Lung (tissue), 17 donors: ENCODE measurements at places on chromosomes 16 and 17. TPM values are rescaled to one million over a fixed set of nuclear protein-coding genes. Genes with fewer than 3 reads are reported as not detected.

The TBC1D28 gene
- not detected for total RNA-seq

DNA sequence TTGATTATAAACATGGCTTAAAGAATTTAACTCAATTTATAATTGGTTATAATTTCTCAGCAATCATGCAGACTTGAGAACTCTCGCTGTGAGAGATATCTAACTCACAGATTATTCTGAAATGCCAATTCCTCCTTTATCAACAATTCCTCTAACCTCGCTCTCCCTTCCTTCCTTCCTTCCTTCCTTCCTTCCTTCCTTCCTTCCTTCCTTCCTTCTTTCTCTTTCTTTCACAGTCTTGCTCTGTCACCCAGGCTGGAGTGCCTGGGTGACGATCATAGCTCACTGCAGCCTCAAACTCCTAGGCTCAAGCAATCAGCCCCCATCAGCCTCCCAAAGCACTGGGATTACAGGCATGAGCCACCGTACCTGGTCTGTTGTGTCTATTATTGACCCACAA, 42.4 kb downstream of the CHD9 start:
- H3K4me1 ChIP-seq, result peaks cover 30% of the 10 kb centered on the region
- H3K4me3 ChIP-seq, result no peak overlapping the region
- no peaks in the 10 kb centered on the region for H3K36me3 ChIP-seq
- no peak for DNase-seq
- H3K27me3 ChIP-seq, result no peaks in the 10 kb centered on the region
- no peak overlapping the region for H3K27ac ChIP-seq

The HOXB4 gene
- total RNA-seq, result 6.7 TPM

- H3K27ac ChIP-seq, result no peak overlapping the region
- DNase-seq, result peak; percentile 47
- H3K4me1 ChIP-seq, result no peaks in the 10 kb centered on the region
These were observed 175.3 kb downstream of the UTP18 start for GRCh38 chr17:51435641-51436091.

DNA sequence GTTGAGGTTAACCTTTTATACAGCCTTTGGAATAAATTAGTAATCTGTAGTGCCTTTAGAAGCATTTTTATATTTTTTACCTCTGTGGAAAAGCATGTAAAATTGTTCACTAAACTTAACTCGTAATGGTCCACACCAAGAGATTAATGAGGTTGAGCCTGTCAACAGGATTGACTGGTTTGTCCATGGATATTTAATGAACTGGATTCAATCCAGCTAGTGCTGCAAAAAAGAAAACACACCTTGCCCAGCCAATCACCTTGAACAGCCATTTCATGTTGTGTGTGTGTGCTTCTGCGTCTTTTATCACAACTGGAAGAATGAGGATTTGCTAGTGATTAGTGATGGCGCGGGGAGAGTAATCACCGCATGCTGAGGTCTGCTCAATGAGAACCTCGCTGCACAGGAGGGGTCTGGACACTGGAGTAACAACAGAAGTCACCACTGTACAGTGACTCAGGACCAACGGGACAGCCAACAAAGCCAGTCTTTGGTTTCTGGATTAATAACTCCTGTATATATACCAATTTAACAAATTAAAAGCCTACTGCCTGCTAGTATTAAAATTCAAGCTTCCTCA, 33.7 kb downstream of the LITAFD start:
- H3K36me3 ChIP-seq, result peaks cover 42% of the 10 kb centered on the region
- no peaks in the 10 kb centered on the region for H3K4me1 ChIP-seq
- H3K27ac ChIP-seq, result no peak overlapping the region

The MFAP4 gene
- 108 TPM for total RNA-seq

The NOXO1 gene
- 4.5 TPM for total RNA-seq

GRCh38 chr16:51719376-51719775, 568.3 kb upstream of the SALL1 start:
- no peak overlapping the region for H3K27ac ChIP-seq
- H3K27me3 ChIP-seq, result no peaks in the 10 kb centered on the region
- H3K36me3 ChIP-seq, result no peaks in the 10 kb centered on the region
- DNase-seq, result no peak
- no peak overlapping the region for H3K4me3 ChIP-seq

GRCh38 chr17:11852912-11853311, 144.4 kb downstream of the ZNF18 start:
- no peaks in the 10 kb centered on the region for H3K36me3 ChIP-seq
- H3K4me3 ChIP-seq, result no peak overlapping the region
- no peak for DNase-seq

The ZNF287 gene
- 5.4 TPM for total RNA-seq

GRCh38 chr17:36627101-36627500, 25.7 kb downstream of the MRM1 start:
- H3K27me3 ChIP-seq, result no peaks in the 10 kb centered on the region
- H3K27ac ChIP-seq, result no peak overlapping the region
- H3K4me3 ChIP-seq, result no peak overlapping the region
- H3K36me3 ChIP-seq, result no peaks in the 10 kb centered on the region
- no peak for DNase-seq

The SHISA9 gene
- total RNA-seq, result 0.46 TPM

DNA sequence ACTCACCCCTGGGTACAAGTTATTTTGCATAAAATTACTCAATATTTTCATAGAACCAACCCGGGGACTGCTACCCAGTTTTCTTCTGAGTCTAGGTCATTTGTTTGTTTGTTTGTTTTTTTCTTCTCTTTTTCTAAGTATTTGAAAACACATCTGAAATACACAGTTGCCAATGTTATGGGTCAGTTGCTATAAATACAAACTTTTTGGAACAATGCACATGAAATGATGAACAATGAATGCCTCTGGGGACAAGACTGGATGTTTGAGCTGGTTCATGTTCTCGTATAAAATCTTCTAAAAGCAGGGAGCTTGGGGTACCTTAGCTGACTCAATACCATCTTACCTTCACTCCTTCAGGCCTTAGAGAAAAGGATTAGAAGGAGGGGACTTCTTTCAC, 30.5 kb downstream of the TMEM238L start:
- no peaks in the 10 kb centered on the region for H3K27me3 ChIP-seq
- no peaks in the 10 kb centered on the region for H3K36me3 ChIP-seq
- no peak overlapping the region for H3K27ac ChIP-seq

GRCh38 chr17:50953831-50954601, 87.9 kb upstream of the TOB1 start:
- no peak overlapping the region for H3K4me3 ChIP-seq
- H3K27me3 ChIP-seq, result no peaks in the 10 kb centered on the region
- peak; percentile 68 for DNase-seq
- H3K27ac ChIP-seq, result no peak overlapping the region

The CCDC144A gene
- total RNA-seq, result 1.8 TPM

The HSPB9 gene
- total RNA-seq, result 0.20 TPM

DNA sequence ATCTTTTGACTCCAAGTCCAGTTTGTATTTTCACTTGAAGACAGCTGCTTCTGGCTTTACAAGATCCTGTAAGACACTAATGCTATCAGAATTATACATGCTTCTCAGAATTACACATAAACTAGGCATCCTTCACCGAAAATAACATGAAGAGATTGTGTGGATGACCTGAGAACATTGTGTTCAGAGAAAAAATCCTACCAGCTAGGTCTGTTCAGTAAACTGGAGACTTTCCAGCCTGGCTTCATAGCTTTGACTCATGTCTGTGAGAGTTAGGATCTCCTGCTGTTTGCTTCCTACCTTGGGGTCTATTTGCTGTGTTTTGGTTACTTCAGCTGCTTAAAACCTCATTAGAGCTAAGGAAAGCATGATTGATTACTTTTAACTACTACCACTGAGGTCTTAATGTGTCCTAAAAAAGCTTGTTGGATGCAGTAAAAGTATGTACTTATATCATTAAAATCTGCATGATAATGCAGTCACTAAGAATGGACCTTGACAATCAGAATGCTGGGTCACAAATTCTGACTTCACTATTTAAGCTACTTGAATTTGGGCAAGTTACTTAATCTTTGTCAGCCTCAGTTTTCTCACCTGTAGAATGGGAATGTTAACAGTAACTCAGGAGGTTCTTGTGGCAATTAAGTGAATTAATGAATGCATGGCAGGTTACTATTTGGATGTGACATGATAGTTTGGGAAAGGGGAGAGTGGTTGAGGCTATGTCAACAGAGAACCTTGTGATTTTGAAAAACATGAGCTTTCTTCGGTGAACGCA, 8.0 kb upstream of the MYH13 start:
- DNase-seq, result no peak
- no peak overlapping the region for H3K27ac ChIP-seq
- H3K4me3 ChIP-seq, result no peak overlapping the region
- H3K4me1 ChIP-seq, result peaks cover 3% of the 10 kb centered on the region
- no peaks in the 10 kb centered on the region for H3K36me3 ChIP-seq

The NPIPA7 gene
- total RNA-seq, result 10.1 TPM

DNA sequence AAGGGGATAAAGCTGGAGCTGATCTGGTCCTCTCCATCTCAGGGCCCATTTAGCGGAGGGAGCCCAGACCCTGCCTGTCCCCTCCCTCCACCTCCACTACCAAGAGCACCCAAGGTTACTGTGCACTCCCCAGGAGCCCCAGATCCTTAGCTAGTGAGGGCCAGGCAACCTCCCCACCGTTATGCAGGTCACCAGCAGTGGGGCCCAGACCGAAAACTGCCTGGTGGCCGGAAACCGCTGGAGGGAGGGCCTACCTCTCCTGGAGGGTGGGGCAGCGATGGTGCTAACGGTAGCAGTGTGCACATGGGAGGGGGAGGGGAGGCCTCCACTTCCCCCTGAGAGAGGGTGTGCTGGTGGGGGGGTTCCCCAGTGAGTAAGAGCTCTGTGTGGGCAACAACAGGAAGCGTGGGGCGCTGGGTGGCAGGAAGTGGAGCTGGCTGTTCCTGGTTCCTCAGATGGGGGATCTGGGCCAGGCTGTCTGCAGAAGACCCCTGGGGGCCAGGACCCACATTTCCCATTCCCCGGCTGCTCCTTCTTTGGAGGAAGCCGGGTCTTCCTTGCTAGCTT, 4.4 kb downstream of the FMNL1 start:
- no peak for DNase-seq
- no peaks in the 10 kb centered on the region for H3K4me1 ChIP-seq
- peak overlapping the region; percentile 77 for H3K27ac ChIP-seq
- H3K4me3 ChIP-seq, result no peak overlapping the region
- H3K36me3 ChIP-seq, result no peaks in the 10 kb centered on the region

GRCh38 chr16:52404546-52404945, 142.4 kb downstream of the TOX3 start:
- no peak overlapping the region for H3K4me3 ChIP-seq
- DNase-seq, result no peak
- no peaks in the 10 kb centered on the region for H3K36me3 ChIP-seq

The PLEKHG4 gene
- 14.6 TPM for total RNA-seq

DNA sequence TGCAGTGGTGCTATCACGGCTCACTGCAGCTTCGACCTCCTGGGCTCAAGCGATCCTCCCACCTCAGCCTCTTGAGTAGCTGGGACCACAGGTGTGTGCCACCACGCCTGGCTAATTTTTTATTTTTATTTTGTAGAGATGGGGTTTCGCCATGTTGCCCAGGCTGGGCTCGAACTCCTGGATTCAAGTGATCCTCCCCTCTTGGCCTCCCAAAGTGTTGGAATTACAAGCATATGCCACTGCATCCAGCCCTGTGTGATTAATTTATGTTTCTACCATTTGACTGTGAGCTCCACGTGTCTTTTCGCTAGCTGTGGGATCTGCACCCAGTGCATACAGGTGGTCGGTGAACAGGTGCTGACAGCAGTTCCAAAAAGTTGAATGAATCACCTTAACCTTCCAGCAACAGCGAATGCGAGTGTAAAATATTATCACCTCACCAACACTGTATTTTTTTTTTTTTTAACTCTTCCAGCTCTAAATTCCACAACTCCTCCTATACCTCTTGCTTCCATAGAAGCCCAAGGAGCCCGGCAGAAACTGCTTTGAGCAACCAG, 484 bp upstream of the NUDT7 start:
- no peak overlapping the region for H3K27ac ChIP-seq
- peaks cover 5% of the 10 kb centered on the region for H3K4me1 ChIP-seq
- peaks cover 4% of the 10 kb centered on the region for H3K36me3 ChIP-seq
- no peak for DNase-seq

The ZDHHC1 gene
- 31.8 TPM for total RNA-seq

DNA sequence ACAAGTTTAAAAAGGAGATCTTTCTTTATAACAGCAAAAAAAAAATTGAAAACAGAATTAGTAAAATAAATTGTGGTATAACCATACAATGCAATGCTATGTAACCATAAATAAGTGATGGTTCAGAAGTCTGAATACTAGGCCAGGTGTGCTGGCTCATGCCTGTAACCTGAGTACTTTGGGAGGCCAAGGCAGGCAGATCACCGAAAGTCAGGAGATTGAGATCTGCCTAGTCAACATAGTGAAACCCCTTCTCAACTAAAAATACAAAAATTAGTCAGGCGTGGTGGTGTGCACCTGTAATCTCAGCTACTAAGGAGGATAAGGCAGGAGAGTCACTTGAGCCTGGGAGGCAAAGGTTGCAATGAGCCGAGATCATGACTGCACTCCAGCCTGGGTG, 34.6 kb downstream of the CCT6B start:
- no peak overlapping the region for H3K4me3 ChIP-seq
- H3K36me3 ChIP-seq, result no peaks in the 10 kb centered on the region
- H3K4me1 ChIP-seq, result no peaks in the 10 kb centered on the region
- no peaks in the 10 kb centered on the region for H3K27me3 ChIP-seq
- no peak overlapping the region for H3K27ac ChIP-seq
- DNase-seq, result no peak

The SDR42E2 gene
- 0.64 TPM for total RNA-seq

- no peak overlapping the region for H3K27ac ChIP-seq
- no peak for DNase-seq
- peaks cover 32% of the 10 kb centered on the region for H3K36me3 ChIP-seq
- no peaks in the 10 kb centered on the region for H3K27me3 ChIP-seq
- H3K4me3 ChIP-seq, result no peak overlapping the region
These were observed 56.8 kb downstream of the ANKFY1 start for GRCh38 chr17:4206962-4207361.

DNA sequence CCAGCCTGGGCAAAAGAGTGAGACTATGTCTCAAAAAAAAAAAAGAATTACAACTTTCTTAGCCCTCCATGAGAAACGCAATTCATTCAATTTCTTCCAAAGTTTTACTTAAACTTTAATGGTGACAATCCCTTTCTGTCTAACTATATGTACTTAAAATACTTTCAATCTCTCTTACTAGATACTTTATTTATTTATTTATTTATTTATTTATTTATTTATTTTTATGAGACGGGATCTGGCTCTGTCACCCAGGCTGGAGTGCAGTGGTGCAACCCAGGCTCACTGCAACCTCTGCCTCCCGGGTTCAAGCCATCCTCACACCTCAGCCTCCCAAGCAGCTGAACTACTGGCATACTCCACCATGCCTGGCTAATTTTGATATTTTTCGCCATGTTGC, 108.1 kb downstream of the SPAG9 start:
- no peaks in the 10 kb centered on the region for H3K27me3 ChIP-seq
- no peak overlapping the region for H3K4me3 ChIP-seq
- no peak for DNase-seq
- peaks cover 9% of the 10 kb centered on the region for H3K36me3 ChIP-seq
- no peaks in the 10 kb centered on the region for H3K4me1 ChIP-seq

- no peaks in the 10 kb centered on the region for H3K27me3 ChIP-seq
- H3K4me1 ChIP-seq, result peaks cover 6% of the 10 kb centered on the region
- H3K27ac ChIP-seq, result no peak overlapping the region
- no peaks in the 10 kb centered on the region for H3K36me3 ChIP-seq
These were observed 209.6 kb downstream of the NTN1 start for GRCh38 chr17:9230861-9231260.

- H3K4me1 ChIP-seq, result no peaks in the 10 kb centered on the region
- H3K27me3 ChIP-seq, result no peaks in the 10 kb centered on the region
- no peak for DNase-seq
- H3K4me3 ChIP-seq, result no peak overlapping the region
These were observed 2.6 kb upstream of the STH start for GRCh38 chr17:45996282-45996937.
